ENCODE measurements at places on chromosomes 2 and 18.

DNA sequence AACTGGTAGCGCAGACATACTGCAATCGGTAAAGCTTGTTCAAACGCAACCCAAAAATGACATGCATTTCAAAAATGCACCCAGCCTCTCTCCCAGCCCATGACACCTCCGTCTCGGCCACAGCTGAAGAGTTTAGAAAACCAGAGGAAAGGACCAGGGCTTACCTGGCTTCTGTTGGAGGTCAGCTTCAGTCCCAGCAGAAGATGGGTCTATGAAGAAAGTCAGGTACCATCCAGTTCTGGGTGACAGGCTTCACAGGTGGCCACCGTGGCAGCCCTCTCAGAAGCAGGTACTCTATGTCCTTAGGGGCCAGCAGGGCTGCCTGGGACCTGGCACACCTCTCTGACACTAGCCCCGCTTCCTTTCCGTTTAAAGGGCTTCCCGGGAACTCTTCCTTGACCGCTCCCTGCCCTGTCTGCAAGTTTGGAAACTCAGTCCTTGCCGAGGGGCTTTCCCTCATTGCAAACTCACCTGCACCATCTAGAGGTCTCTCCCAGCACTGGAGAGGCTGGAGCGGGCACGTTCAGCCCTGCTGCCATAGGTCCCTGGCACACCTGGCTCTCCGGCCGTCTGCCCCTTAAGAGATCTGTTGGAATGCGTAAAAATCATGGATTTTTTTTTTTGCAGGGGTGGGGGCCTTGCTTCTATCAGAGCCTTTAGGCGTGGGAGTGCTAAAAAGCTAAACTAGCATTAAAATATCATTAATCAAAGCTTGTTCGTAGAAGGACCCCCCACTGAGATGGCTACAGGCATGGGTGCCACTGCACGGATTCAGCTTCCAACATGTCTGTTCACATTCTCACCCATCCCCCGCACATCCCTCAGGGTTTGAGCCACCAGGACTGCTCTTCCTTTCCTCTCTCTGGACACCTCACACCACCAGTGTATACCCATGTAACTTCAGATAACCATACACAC lies at the start of gene EDAR:
TSS of gene EDAR (minus strand) at position 425 of the 918 bp plus-strand sequence. CDS start 58,206 bp downstream, outside the sequence.
- DNase-seq = peak; percentile 26

GRCh38 chr2:5885451-5886173 lies 193.4 kb downstream of the SOX11 start:
- DNase-seq = no peak

DNA sequence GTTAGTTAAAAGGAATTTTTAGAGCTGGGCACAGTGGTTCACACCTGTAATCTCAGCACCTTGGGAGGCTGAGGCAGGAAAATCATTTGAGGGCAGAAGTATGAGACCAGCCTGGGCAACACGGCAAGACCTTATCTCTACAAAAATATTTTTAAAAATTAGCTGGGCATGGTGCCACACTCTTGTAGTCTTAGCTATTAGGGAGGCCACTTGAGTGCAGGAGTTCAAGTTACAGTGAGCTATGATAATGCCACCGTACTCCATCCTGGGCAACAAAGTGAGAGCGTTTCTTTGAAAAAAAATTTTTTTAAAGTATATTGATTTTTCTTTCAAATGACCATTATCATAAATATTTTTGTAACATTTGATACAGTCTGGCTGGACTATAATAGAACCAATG lies 93.6 kb upstream of the FAM117B start:
- DNase-seq = no peak

GRCh38 chr2:200471928-200472645 lies 37.8 kb downstream of the KCTD18 start:
- DNase-seq = no peak

- DNase-seq = no peak
Observed at GRCh38 chr2:15521641-15522181, 39.4 kb downstream of the NBAS start.

GRCh38 chr2:94776036-94776435 lies 95.2 kb upstream of the TEKT4 start:
- no peak for DNase-seq

DNA sequence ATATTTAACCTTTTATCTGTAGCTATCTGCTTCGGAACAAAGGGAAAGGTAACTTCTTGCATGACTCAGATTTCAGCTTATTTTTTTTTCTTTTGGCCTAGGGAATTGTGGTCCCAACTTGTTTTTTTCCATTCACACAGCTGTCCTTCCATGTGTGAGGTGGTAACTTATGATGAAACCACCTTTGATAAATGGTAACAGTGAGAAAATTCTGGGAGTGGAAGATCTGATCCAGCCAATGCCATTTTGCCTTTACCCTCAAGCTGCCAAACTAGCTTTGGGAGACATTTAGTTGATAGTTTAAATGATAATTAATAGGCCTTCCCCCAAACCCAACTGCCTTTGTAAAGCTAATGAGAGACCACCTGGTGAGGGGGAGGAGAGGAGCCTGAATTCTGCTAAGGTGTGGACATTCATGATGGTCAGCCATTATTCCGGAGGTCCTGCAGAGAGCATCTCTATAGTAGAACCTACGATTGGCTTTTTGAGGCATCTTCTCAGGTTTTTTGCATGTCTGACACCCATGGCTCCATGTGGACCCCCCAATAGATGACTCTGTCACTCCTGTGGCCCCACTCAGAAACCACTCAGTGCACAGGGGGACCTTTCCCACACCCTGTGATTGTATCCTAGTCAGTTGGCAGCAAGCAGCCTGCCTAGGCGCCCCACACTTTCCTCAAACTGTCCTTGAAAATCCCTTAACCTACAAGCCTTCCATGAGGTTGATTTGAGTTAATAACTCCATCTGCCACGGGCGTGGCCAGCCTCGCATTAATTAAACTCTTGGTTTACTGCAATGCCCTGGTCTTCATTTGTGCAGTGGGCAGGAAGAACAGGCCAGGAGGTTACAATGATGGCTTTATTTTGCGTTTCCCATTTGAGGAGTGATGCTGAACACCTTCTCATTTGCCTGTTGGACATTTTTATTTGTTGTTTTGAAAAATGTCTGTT lies 263.5 kb upstream of the PXDN start:
- DNase-seq = no peak

- DNase-seq = no peak
Observed at GRCh38 chr18:3664563-3665178, 214.7 kb downstream of the TGIF1 start.

DNA sequence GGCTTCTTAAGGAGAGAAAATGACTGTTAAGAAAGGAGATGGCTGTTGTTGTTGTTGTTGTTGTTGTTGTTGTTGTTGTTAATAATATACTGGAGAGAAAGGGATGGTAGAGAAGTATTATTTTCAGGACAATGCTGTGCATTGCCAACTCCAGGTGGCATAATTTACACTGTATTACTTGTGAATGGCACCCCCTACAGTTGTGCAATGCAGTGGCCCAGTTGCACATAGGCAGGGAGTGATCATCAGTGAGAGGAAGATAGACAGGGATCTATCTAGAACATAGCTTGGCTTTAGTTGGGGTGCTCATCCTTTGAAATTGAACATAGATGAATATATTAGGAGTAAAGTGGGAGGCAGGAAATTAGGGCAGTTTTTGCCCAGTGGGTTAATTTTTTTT lies 47.2 kb upstream of the TMEM163 start:
- DNase-seq = no peak

GRCh38 chr18:59050661-59051057 lies 89.0 kb upstream of the SEC11C start:
- DNase-seq = no peak

GRCh38 chr2:196380575-196380974 lies 209.2 kb upstream of the STK17B start:
- DNase-seq = no peak

- DNase-seq = no peak
Observed at GRCh38 chr2:218383892-218384519, 1.9 kb downstream of the SLC11A1 start.

DNA sequence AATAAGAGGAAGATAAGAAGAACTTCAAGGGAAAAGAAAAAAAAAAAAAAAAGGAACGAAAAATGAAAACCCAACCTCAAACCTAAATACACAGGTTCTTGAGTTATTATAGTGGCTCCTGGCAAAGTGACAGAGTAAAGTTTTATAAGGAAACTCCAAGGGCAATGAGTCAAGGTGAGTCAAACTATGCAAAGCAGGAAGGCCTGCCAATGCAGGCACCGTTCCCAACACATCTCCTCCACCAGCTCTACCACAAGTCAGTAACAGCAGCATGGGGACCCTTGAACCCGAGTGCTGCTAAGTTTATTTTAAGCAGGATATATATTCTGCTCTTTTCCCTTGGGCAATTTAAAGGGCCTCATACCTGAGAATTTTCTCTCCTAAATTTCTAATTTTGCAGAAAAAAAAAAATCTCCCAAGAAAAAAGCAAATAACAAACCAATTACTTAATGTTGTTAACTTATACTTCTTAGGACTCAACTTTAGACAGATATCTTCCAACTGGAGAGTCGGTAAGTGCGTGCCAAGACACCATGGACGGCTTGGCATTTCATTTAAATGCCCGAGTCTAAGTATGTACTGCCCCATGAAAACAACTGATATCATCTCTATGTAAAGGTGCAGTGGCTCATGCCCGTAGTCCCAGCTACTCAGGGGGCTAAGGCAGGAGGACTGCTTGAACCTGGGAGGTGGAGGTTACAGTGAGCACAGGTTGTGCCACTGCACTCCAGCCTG lies 75.7 kb upstream of the TFCP2L1 start:
- DNase-seq = no peak

DNA sequence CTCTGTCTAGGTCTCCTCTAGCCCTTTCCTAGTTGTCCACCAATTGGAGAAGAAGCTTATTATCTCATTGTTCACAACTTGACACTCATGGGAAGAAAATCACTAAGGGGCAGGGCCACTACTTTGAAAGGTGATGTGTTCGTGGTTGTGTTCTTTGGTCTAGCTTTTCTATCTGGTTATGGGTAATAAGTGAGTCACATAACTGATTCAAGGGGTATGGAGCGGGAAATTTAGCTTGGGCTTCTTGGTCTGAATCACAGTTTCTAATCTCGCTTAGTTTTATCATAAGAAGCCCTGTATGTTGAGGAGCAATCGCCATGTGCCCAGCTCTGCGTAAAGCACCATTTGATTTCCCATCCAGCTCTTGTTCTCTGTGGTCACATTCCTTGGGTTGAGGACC lies 18.7 kb upstream of the DYTN start:
- DNase-seq = no peak

DNA sequence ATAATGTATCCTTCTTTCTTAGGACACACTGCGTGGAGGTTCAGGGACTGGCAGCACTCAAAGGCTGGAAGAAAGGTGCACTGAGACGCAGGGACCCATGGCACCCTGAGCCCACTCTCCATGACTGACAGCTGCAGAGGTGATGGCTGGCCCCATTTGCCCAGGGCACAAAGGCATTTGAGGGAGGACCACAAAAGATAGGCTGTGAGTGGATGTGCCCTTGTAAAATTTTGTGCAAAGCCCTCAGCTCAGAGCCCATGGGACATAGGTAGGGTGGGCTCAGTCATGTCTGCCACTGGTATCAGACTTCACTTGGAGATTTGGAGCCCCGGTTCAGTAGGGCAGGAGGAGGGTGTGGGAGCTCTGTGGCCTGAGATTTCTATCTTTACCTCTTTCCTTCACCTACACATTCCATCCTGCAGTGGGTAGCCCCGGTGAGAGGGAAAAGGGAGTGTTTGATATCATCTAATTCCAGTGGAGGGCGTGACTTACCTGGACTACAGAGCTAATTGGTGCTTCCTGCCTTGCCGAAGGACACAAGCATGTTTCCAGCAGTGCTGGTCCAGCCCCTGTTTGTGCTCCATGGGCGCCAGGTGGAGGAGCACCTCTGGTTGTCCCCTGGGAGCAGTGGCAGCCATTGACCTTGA lies 312.2 kb downstream of the EN1 start:
- no peak for DNase-seq

Data from activated CD4-positive, alpha-beta T cell treated with anti-CD3 and anti-CD28 coated beads for 4 hours (primary cell).